Cortex of kidney (tissue), 1 donor: ENCODE measurements at places on chromosomes 4 and X.

DNA sequence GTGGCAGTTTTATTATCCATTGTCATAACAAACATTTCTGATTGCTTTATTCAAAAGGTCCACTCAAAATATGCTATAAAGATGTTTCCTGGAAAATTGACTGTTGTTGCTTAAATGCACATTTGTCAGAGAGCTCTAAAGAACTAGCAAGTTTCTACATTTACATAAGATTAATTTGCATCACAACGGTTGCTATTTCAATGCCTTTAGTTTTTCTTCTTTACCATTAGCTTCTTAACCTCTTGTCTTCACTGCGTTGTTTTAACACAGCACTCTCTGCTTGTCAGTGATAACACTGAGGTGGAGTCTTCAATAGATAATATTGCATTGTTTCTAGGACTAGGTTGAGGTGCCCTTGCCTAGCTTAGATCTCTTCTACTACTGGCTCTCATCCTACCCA is 76.7 kb upstream of the GALNT7 start:
- DNase-seq: no peak

DNA sequence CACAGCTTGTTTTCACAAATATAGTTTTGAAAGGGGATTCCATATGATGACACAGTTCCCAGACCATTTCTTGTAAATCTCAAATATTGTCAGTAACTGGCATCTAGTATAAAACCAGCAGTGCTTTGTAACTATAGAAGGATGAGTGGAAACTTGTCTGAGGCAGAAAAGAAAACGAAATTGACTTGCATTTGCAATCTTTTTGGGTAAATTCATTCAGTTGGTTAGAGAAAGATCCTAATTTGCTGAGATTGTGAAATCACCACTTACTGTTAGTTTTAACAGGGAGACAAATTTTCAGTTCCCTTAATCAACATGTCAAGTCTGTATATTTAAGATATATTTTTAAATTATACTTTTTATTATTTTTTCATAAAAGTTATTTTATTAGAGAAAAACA is 71.5 kb upstream of the VEGFC start:
- DNase-seq: no peak

DNA sequence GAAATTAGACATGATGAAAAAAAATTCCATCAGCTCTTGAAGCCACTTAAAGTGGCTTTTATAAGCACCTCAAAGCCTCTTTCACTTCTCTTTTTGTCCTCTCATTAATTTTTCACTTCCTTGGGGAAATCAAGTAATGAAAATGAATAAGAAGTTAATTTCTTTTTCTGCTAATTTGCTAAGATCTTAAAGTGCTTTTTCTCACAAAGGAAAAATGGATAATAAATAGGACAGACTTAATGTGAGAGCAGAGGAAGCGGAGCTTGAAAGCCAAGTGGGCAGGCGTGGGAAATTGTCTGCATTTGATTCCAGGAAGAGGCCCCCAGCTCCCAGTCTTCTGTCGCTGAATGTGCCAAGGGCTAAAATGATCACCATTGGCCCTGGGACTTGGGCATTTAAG is 28.6 kb downstream of the CDS1 start:
- no peak for DNase-seq

GRCh38 chr4:102399021-102399420 is 53.7 kb upstream of the SLC39A8 start:
- no peak for DNase-seq

- no peak for DNase-seq
Observed at GRCh38 chr4:98430708-98431403, 169.7 kb downstream of the RAP1GDS1 start.

GRCh38 chrX:14819769-14820168 is 53.1 kb downstream of the FANCB start:
- DNase-seq: no peak

DNA sequence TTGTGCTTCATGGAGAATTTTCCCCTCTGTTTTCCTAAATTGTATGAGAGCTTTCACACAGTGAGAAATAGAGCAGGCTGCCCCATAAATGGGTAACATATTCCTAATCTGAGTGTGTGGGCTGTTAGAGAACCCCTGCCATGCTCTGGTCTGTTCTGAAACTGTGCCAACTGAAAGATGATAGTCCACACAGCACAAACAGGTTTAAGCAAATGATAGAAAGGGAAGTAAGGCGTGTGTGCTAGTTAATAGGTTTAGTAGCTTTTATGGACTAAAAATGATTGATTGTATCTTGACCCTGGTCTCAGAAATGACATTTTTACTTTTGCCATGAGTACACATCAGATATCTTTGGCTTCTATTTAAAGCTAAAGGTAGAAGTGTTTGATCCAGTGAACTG is 106.2 kb downstream of the PRRG1 start:
- no peak for DNase-seq

GRCh38 chr4:121253961-121254360 is 89.8 kb upstream of the TNIP3 start:
- no peak for DNase-seq

- DNase-seq: no peak
Observed at GRCh38 chr4:153014460-153014859, 78.3 kb downstream of the FHDC1 start.

- no peak for DNase-seq
Observed at GRCh38 chrX:40434947-40435346, 145.8 kb upstream of the ATP6AP2 start.

GRCh38 chrX:132955690-132956089 is 2.7 kb downstream of the HS6ST2 start:
- no peak for DNase-seq

DNA sequence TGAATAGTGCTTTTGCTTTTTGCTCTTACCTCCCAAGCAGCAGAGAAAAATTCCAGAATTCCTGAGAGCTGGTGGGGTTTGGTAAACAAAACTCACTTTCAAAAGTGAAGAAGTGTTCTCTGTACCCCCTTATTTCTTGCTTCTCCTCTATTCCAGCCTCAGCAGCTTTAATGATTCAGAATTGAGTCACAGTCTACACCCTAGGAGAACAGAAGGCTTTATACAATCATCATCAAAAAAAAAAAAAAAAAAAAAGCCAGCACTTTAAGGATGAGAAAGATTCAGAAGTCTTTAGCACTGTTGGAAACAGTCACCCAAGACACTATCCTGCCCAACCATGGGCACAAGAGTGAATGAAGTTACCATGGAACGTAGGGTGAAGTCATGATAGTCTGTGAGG is 1583.1 kb upstream of the PCDH10 start:
- no peak for DNase-seq

- no peak for DNase-seq
Observed at GRCh38 chr4:130542953-130543352, 1447.0 kb downstream of the C4orf33 start.

GRCh38 chr4:168621806-168622589 is 125.1 kb downstream of the PALLD start:
- DNase-seq: no peak

DNA sequence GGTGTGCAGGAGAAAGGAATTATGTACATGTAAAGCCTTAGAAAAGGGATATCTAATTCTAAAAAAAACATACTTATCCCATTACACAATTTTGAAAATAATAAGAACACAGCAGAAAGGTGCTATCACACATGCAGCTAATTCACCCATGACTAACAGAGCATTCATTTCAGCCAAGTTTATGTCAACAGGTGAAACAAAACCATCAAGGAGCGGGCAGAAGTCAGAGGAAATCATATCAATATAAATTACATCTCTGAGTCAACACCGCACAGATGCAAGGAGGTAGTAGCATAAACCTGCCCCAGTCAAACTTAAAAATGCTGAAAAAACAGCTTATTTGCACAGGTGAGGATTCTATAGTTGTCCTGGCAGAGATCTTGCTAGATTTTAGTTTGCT is 197.9 kb downstream of the PRDM5 start:
- DNase-seq: no peak
